ENCODE measurements at places on chromosomes 12 and 14.

DNA sequence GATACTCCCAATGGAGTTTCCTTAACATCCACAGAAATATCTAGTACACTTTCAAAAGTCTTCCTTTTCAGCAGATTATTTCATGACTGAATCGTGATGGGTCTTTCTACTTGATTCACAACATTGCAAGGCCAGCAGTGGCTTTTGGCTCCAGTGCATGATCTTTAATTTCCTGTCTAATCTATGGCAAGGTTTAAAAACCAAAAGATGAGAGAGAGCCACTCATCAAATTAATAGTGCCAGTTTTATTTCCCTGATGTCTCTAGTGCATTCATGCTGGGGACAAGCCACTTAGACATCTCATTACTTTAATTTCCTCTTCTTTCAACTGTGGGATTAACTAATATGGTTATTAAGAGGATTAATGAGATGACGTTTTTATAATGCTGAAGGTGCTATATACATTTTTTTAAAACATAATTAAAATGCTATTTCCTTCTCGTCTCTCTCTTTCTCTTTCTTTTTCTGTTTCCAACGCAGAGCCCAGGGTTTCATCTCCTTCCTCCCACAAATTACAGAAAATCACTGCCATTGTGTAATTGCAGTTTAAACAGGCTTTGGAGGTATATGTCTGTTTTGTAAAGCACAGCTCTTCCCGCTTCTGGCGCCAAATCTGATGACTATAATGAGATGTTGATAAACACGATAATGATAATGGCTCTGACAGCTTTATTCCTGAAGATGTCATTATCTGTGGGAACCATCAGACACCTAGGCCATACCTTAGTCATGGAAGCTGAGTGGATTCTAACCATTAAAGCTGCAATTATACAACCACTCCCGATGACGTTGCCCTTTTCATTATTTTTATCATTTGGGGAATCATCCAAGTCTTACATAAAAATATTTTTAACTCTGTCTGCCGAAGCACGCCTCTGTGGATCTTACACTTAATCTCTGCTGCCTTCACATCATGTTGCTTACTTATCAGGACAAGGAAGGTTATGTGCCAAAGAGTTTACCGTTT lies 103.1 kb upstream of the PPM1H start:
- no peak for DNase-seq

- no peak for DNase-seq
Observed at GRCh38 chr12:42508913-42509460, 80.6 kb downstream of the PRICKLE1 start.

DNA sequence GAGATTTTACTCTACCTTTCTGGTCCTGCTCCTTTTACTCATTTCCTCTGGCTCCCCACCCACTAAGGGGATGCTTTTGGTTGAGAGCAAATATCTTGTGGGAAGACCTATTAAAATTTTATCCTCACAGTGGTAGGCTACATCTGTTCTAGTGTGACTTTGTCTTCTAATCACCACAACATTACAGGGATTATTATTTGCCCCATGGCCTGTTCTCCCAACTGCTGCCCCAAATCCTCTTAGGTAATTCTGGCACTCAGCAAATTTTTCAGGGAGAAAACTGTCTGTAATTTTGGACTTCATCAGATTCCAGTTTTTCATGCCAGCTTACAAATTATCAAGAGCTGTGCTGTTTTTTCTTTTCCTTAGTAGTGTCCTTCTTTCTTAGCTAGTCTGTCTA lies 172.3 kb downstream of the GPHN start:
- DNase-seq, result no peak

- no peak for DNase-seq
Observed at GRCh38 chr14:63200035-63200740, 4.1 kb upstream of the RHOJ start.

GRCh38 chr14:87542288-87542687 lies 450.7 kb downstream of the GALC start:
- DNase-seq, result no peak

GRCh38 chr14:94769391-94770250 lies at the start of gene GSC:
GSC (minus strand) TSS chr14:94770113; CDS start chr14:94770015, 98 bp downstream.
- peak; percentile 14 for DNase-seq

DNA sequence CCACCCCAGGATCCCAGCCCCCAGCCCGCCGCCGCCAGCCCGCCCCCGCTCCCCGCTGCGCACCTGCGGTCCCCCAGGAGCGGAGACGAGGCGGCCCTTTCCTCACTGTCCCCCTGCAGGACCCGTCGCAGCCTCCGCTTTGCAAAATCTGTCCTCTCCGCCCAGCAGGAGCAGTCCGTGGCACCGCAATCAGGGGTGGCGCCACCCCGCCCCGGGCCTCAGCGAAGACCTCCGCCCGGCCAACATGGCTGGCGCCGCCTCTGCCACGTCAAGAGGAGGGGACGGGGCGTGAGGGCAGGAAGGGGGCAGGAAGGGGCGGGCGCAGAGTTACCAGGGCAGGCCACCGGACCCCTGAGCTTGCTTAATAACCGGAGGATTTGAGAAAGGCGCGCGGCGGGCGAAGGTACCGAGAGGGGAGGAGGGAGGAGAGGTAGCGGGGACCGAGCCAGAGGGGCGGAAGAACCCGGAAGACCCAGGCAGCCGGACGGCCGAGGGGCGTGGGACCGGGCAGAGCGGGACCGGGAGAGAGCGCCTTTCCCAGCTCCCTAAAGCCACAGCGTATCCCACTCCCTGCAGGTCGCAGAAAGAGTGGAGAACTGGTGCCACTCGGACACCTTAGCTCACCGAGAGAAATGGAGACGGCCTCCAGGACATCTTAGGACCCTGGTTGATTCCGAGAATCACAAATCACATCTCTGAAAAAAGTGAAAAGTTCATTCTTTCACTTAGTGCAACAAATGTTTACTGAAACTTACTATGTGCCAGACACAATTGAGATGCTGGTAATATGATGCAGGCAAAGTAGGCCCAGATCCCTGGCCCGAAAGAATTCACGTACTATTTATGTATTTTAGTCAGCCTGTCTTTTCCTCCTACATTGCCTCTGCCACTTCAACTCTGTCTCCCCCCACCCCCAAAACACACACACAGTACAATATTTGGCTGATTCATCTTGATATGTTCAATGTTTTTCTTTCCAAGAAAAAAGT lies at the start of gene SEC23A:
TSS of gene SEC23A (minus strand) at position 267 of the 989 bp plus-strand sequence. CDS start 7,117 bp downstream, outside the sequence.
- peak; percentile 82 for DNase-seq

- no peak for DNase-seq
Observed at GRCh38 chr14:68466491-68466977, 326.3 kb downstream of the ZFP36L1 start.

DNA sequence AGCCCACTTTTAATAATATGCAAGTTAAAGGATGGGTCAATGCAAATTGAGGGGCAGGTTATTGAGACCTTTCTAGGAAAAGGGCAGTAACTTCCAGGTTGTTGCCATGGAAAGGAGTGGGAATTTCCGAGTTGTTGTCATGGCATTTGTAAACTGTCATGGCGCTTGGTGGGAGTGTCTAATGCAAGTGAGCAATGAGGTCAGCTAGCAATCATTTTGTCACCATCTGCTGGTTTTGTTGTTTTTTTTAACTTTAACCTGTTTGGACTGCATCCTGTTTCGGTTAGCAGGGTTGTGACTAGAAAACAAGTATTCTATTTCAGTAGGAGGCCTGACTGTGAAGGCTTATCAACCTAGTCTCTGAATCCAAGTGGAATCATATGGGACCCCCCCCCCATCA lies 85.8 kb upstream of the TSPAN11 start:
- DNase-seq, result no peak
